ENCODE measurements at places on chromosomes 13 and 19.

- no peak for DNase-seq
Measured at GRCh38 chr13:98729658-98730057, 22.8 kb downstream of the SLC15A1 start.

DNA sequence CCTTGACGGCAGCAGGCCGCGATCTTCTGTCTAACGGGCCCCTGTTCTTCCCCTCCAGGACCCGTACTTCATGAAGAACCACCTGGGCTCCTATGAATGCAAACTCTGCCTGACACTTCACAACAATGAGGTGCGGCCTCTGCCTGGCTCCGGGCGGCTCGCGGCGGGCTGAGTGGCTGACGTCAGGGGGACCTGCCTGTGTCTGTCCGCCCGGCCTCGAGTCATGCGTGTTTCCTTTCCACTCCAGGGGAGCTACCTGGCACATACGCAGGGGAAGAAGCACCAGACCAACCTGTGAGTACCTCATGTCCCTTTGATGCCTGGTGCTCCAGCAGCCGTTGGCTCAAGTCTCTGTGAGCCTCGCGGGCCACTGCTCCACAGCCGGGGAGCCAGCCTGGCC, 4.6 kb upstream of the AMH start:
- no peak for DNase-seq

DNA sequence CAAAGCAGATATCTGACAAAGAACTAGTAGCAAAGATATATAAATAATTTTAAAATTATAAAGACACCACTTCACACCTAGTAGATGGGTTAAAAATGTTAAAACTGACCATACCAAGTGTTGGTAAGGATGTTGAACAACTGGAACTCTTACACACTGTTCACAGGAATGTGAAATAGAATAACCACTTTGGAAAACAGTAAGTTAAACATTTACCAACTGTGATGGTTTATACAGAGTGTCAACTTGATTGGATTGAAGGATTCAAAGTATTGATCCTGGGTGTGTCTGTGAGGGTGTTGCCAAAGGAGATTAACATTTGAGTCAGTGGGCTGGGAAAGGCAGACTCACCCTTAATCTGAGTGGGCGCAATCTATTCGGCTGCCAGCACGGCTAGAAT, 19.2 kb downstream of the UTP14C start:
- DNase-seq, result no peak

GRCh38 chr13:29328501-29328900, 267.0 kb downstream of the SLC7A1 start:
- DNase-seq, result no peak

- no peak for DNase-seq
Measured at GRCh38 chr13:70817576-70817975, 709.3 kb upstream of the KLHL1 start.

- no peak for DNase-seq
Measured at GRCh38 chr13:32548837-32549236, 10.2 kb upstream of the N4BP2L2 start.

DNA sequence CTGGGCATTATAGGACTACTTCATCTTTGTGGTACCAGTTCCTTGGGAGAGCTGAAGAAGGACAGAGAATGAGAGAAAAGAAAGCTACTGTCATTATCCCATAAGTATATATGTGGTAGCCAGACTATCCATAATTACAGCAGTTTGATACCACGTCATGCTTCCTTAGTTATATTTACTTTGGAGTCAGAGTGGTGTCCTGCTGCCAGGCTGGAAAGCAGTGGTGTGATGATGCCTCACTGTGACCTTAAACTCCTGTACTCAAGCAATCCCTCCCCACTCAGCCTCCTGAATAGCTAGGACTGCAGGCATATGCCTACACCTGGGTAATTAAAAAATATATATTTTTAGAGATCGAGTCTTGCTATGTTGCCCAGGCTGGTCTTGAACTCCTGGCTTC, 57.8 kb downstream of the WTIP start:
- DNase-seq, result no peak

DNA sequence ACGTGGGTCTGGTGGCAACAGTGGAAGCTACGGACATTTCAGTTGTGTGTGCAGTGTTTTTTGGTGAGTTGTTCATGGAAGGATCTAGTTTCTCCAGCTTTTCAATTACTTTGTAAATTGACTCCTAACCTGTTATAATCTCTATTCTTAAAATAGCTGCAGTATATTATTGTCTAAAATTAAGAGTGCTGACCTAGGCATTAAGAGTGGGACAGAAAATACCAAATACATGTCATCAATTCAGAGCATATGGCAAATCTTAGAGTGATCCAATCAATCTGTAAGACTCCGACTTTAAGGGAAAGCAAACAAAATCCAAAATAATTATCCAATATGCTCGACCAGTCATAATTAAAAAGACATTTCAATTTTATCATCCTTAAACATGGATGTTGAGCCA, 338.1 kb upstream of the PCDH9 start:
- DNase-seq, result no peak

- no peak for DNase-seq
Measured at GRCh38 chr19:13120031-13120430, 2.0 kb downstream of the NACC1 start.

DNA sequence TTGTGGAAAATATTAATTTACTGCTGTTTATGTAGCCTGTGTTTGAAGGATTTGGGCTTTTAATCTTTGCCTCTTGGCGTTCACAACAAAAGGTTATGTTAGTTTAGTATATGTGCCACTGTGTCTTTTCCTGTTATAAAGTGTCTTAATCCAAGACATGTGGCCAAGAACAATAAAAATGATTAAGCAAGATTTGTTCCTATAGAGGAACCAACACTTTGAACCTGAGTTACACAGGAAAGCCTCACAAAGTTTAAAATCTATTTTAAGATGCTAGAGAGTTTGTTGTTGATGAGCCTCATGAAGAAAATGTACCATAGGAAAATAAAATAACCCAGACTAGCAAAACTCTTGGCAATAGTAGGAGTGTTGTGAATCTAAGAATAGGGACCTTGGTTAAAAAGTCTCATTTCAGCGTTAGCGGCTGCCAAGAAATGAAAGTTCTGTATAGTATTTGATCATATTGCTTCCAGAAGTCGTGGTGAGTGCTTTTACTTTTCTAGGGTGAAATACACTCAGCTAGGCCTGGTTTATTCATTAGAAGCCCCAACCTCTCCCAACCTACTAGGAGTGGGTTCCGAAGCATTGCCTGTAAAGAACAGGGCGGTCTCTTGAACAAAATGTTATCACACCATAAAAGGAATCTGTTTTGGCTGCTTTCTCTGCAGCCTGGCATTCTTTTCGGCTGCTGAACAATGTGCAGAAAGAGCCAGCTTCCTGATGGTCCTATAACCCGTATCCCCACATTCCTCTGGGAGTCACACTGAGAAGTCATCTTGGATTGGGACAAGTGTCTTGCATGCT, 102.6 kb downstream of the LRCH1 start:
- peak; percentile 83 for DNase-seq

DNA sequence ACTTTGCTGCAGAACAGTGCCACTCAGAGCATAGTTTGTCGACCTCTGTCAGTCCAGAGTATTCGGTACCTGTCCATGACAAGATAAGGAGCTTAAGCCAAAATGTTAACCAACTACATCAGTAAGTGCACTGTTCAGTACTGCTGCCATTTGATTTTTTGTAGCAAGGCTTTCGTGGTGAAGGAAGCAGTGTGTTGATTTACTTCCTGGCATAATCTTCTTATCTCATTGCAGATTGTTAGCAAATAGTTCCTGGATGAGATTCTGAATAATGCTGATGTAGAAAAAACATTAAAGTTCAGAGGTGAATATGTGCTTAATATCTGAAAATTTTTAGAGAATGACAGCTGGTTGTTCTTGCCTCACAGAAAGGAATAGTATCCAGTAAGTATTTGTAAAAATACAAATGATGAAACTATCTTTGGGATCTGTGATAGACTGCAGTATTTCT, 85.7 kb downstream of the LRRC63 start:
- DNase-seq, result no peak

GRCh38 chr13:89281331-89281730, 1610.2 kb downstream of the SLITRK5 start:
- DNase-seq, result no peak

DNA sequence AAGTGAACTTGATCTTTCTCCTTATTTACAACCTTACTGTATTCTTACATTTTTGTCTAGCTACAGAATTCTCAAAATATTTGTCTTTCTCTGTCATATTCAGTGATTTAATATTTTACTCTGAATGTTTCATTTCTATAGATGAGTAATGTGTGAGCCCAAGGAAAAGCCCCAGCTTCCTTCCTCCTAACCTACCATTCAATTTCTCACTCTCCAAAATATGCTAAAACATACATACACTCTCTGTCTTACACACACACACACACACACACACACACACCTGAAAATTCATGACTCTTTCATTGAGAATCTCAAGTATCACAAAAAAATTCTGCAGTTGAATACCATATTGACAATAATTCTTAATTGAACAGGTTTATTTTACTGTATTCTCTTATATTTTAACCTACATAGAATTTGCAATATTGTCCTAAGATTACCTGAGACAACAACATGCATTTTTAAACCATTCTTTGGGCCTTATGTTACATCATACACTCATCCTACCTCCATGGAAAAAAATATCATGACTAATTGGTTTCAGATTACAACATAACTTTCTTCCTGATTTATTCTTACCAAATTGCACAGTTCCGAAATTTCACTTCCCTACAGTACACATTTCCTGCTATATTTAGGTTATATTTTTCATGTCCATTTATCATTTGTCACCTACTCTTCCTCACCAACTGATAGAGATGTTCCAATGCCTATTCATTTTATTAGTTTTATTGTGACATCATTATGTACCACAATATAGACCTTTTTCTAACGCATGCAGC, 1965.6 kb upstream of the PCDH20 start:
- no peak for DNase-seq

DNA sequence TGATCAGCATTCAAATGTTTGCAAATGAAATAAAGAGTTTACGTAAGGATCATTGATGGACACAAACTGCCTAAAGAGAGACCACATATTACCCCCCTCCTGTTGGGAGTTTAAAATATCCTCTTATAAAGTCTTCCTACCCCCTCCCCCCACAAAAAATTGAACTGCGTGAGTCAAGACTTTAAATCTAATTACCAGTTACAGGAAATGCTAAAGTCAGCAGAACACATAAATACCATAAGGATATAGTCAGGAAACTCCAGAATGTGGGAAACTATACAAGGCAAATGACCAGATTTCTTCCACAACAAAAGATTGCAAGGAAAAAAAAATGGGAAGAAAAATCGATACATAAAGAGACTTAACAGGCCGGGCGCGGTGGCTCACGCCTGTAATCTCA, 44.4 kb upstream of the FARP1 start:
- no peak for DNase-seq

- DNase-seq, result peak; percentile 54
Measured at GRCh38 chr13:51397262-51397941, 55.4 kb downstream of the INTS6 start.

- no peak for DNase-seq
Measured at GRCh38 chr13:77930430-77930829, 11.8 kb upstream of the EDNRB start.

- DNase-seq, result no peak
Measured at GRCh38 chr13:83125791-83126190, 756.5 kb downstream of the SLITRK1 start.

DNA sequence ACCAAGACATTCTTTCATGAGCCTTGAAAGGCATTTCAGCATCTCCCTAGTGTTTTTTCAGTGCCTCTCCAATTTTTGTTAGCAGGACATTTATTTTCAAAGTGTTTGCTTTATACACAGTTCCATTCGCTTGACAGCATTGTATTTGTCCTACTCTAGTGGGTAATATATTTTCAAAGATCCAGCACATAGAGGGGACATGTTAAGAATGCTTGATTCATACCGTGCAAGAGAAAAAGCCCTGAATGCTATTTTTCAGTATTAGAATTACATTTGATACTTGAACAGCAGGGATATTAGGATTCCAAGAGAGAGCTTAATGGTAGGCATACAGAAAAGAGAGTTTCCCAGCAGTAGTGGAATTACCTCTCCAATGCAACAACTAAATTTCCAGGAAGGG, 21.3 kb downstream of the ERICH6B start:
- no peak for DNase-seq

DNA sequence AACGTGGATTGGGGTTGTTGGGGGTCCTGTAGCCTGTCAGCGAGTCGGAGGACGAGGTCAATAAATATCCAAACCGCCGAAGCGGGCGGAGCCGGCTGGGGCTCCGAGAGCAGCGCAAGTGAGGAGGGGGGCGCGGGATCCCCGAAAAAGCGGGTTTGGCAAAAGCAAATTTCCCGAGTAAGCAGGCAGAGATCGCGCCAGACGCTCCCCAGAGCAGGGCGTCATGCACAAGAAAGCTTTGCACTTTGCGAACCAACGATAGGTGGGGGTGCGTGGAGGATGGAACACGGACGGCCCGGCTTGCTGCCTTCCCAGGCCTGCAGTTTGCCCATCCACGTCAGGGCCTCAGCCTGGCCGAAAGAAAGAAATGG, 754 bp upstream of the SIX5 start:
- no peak for DNase-seq

DNA sequence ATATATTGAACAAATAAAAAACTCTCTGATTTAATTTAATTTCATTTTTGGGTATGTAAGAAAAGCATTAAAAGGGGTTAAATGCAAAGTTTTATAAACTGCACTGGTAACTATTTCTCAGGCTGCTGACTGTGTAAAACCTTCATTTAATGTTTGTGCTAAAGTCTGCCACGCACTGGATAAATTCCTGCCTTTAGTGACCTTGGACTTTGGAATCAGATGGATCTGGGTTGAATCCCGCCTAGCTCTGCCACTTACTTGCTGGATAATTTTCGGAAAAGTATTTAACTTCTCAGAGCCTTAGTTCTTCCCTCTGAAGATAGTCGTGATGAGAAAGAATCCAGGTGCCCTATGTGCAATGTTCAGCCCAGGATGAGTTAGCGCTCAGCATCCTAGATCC, 58.6 kb downstream of the RASL11A start:
- DNase-seq, result no peak

DNA sequence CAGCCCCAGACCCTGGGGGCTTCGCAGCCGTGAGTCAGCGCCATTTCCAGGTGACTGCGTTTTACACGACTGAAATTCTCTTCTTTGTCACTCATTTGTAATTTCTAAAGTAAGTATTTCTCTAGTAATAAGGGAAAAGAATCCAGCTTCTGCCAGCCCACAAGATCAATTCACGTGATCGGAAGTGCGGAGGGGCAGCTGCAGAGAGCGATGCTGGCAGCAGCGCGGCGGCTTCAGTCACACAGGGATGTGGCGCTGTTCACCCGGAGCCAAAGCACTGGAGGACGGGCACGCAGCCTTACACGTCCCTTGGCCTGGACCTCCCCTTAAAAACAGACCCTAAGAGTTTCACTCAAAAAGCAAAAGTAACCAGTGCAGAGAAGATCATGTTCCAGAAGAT, 18.4 kb downstream of the GRTP1 start:
- no peak for DNase-seq
